Retinal pigment epithelial cell (primary cell): ENCODE measurements at places on chromosomes 5 and 9.

DNA sequence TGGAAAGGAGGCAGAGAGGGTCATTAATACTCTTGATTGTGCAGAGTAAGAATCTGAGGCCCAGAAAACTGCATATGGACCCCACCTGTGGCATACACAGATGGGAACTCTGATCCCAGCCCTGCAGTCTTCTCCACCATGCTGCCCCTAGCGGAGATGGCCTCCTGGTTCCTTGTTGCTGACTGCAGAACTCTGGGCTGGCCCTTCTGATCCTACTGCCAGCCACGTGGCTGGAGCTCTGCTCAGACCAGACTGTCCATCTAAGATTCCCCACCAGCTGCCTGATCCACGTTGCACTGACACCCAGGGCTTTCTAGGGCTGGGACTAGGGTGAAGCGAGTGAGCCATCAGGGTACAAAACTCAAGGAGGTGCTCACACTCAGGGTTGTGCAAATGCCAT is 245.7 kb upstream of the NR4A3 start:
- DNase-seq = no peak

GRCh38 chr9:6473151-6473550 is 60.2 kb downstream of the UHRF2 start:
- DNase-seq = no peak

DNA sequence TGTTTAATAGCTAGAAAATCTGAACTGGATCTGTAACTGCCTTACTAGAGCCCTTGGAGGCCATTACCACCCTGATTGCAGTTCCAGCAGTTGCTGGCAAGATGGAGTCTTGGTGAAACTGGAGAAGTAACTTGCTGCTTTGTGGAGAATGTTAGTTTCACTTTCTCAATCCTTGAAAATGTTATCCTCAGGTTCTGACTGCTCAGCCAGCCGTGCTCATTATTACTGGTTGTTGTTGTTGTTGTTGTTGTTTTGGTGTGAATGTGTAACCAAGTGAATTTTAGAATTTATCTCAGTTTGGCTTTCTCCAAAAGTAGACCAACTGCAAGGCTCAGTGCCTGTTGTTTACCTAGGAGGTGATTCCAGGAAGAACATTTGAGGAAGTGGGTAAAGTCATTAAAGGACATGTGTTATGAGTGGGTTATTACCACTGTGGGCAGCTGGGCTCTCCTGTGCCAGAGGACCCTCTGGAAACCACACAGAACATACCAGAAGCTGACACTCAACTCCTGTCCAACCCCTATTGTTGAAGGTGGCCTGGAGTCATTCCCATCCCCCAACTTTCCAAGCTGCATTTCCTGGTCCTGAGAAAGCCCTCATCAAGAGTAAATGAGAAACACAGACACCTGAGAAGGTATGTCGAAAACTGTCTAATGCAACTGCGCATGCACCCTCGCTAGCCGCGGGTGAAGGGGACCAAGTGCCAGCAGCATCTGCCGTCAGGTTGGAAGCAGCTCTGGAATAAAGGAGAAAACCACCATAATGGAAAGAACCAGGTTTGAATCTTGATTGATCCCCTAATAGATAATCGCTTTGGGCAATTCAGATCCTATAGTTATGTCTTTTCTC is 111.6 kb downstream of the CMYA5 start:
- DNase-seq = no peak

DNA sequence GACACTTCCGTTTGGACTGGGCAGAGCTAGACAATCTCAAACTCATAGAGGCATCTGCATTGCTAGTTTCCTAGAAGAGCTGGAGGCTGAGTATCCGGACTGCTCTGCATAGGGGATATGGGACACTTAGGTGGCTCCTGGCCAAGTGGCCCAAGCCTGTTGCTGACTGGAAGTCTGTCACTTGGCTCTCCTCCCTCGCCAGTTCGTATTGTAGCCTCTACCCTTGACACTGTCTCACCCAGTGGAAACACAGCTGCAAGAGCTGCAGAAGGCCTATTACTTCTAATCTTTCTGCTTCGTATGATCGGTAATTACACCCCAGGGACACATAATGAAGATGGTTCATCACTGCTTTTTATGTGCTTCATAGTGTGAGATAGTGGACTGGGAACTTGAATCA is 34.7 kb downstream of the ITGA1 start:
- DNase-seq = no peak

GRCh38 chr5:74326571-74327338 is 313.8 kb downstream of the ENC1 start:
- DNase-seq = peak; percentile 93

DNA sequence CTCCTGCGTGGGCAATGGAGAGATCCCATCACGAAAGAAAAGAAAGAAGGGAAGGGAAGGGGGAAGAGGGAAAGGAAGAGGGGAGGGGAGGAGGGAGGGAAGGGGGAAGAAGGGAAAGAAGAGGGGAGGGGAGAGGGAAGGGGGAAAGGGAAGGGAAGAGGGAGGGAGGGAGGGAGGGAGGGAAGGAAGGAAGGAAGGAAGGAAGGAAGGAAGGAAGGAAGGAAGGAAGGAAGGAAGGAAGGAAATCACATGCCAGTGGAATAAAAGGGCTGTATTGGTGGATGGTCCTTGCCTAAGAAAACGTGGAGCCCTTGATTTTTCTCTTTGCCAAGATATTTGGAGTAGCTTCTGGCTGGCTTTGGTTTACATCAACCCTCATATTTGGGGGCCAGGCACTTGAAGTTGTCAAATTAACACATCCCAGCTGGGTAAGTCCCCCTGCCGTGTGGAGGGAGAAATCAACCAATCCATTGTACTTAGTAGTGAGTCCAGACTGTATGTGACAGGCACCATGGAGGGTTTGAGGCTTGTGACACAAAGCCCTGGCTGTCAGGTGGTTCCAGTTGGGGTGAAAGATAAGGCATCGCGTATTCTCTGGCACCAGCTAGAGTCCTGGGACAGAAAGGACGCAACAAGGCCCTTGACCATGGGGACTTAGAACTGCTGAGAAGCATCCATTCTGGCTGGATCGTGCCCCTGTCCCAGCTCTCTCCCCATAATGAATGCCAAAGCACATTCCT is 23.7 kb downstream of the IDNK start:
- no peak for DNase-seq

DNA sequence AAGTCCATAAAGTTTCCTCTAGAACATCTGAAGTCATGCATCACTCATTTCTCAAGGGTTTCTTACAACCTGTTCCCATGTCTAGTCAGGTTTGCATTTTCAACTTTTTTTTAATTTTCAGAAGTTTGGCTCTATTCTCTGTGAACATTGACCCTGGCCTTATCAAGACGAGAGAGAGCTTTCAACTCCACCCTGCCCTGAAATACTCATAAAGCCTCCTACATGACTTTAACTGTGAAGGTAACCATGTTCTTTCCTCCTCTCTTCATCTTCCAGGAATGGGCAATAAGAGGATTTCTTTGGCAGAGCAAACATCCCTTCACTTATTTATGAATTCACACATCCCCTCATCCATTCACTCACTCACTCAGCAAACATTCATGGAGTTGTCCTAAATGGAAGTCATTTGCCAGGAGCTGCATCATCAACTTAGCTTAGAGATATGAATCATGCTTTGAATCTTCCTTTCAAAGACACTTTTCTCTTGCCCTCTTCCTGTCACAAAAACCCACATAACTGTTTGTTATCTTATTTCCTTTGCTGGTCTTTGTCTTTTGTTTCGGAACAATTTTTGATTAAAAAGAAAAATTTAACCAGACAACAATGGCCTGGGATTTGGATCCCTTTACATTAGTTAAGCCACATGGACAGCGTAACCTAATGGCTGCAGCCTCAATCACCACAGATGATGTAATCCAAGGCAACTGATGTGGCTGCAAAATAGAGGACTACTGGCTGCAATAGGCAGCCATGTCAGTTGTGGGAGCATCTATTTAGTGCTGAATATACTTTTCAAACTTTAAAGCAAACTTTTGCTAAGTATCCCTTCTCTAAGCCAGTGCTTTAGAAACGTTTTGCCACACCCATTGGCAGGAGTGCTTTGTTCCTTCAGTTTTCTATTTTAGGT is 43.0 kb upstream of the GNAQ start:
- DNase-seq = no peak

GRCh38 chr5:36743891-36744772 is 132.4 kb upstream of the NIPBL start:
- DNase-seq = no peak

DNA sequence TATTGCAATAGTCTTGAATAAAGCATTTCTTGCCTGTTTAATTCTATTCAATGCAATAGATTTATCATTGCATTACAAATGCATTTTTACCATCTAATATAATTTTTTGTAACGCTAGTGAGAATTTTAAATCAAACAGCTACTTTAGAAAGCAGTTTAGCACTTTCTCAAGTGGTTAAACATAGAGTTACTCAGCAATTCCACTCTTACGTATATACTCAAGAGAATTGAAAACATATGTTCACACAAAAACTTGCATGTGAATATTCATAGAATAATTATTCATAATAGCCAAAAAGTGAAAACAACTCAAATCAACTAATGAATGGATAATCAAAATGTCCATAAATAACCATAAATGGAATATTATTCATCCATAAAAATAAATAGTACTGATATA is 244.7 kb downstream of the TMEM167A start:
- no peak for DNase-seq

- peak; percentile 62 for DNase-seq
Observed at GRCh38 chr5:41083306-41083705, 12.2 kb upstream of the MROH2B start.

GRCh38 chr5:163585206-163585605 is 79.8 kb downstream of the MAT2B start:
- DNase-seq = no peak

DNA sequence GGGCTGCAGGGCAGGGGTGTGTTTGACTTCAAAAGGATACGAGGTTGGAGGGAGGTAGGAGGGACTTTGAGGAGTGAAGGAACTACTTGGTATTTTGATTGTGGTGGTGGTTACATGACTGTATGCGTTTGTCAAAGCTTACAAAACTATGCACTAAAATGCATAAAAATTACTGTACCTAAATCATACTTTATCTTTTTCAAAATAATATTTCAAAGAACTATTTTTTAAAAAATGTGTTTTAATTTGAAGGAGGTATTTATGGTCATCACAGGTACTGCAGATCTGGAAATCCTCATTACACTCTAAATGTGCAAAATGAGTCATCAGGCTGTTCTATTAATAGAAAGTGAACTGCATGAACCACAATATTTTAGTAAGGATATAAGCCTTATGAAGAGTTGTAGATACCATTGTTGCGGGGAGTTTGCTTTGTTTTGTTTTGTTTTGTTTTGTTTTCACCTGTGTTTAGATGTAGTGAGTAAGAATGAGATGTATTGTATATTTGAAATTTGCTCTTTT is 116.9 kb downstream of the ARRDC3 start:
- DNase-seq = peak; percentile 53

DNA sequence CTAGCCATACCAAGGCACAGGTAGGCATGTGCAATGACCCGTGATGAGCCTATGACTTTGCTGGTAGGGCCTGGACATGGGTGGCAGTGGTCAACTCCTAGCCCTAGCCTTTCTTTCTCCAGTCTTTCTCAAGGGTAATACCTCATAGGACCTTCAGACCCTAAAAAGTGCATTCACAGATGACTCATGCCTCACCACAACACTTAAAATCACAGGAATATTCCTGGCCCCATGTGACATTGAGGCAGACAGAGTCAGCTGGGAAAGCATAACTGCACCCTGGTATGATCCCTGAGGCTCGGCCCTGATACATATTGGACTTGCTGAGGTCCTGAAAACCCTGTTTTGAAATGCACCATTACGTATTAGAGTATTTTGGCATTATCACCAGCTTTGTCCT is 449.5 kb downstream of the HINT1 start:
- DNase-seq = no peak

GRCh38 chr9:35996358-35996970 is 38.5 kb upstream of the OR2S2 start:
- no peak for DNase-seq

DNA sequence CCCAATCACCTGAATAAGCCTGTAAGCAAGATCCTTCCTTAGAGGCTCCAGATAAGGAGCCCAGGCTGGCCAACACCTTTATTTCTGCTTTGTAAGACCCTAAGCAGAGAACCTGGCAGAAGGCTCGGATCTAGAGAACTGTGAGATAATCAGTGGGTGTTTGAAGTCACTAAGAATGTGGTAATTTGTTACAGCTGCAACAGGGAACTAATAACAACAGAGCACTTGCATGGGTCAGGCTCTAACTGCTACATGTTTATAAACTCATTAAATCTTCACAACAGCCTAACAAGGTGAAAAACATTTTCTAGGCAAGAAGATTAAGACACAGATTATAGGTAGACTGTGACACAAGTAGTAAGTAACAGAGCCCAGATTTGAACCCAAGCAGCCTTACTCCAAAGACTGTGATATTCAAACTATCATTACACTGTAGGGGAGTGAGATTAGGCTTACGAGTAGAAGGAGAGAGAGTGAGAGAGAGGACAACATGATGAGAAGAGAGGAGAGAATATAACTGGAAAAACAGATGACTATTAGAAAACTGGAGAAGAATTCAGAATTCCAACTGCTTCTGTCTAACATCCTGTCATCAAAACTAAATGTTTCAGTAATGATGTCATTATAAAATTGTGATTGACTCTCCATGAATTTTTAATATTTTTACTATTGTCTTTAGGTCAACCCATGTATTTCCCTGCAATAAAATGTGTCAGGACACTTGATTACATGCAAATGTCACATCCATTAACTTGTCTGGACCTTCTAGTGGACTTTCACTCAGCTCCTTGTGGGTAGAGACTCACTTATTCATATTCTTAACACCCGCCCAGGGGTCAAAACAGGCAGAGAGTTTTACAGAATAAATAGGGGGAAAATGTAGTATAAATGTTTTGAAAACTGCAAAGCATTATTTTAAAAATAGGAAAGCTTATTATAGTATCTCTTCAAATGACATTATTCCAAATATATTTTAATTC is 290.9 kb upstream of the RGMB start:
- no peak for DNase-seq

- peak; percentile 95 for DNase-seq
Observed at GRCh38 chr5:91151947-91152346, 231.2 kb downstream of the ARRDC3 start.

DNA sequence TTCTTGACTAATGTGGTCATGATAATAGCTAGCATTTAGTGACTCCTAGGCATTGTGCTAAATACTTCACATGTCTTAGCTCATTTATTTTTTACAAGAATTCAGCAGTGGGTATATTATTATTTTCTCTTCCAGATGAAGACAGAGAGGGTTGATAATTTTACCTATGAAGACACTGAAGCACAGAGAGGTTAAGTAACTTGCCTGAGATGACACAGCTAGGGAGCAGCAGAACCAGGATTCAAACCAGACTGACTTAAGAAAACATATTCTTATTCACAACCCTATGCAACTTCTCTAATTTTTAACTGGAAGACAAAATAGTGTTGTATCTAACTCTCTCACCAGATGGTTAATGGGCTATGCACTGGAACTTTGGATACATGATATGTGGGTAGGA is 44.8 kb downstream of the NNT start:
- DNase-seq = no peak

- no peak for DNase-seq
Observed at GRCh38 chr5:196350-196749, 5.1 kb downstream of the LRRC14B start.

- DNase-seq = no peak
Observed at GRCh38 chr9:97052735-97053134, 13.8 kb upstream of the CTSV start.
